Myocyte (in vitro differentiated cells): ENCODE measurements at places on chromosomes 5 and 9. TPM values are rescaled to one million over a fixed set of nuclear protein-coding genes. Genes with fewer than 3 reads are reported as not detected.

DNA sequence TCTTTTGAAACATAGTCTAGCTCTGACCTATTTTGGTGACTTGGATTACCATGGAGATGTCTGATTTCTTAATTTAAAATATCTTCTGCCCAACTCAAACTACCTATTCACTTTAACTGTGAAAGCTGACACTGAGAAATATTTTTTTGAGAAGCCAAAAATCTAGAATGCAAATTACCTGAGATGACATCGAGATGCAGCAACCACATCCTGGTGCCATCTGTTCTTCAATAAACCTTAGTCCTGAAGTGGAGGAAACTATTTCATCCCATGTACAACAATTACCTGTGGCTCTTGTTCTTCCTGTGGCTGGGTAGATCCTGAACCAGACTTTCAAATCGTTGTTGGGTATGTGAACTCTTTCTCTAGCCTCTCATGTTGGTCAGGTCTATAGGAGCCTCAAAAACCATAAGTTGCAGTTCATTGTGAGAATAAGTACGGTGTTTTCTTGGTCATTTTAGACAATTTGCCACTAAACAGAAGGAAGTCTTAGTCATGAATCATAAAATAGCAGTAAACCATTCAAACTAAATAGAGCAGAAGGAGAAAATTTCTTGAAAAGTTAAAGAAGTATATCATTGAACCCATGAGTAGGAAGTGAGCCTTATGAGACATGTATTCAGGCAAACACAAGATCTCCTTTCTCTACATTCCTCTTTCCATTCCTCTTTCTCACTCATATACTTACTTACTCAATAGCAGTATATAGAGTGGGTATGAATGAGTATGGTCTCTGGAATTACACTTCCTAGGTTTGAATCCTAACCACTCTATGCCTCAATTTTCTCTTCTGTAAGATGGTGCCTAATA is 176.0 kb downstream of the HMHB1 start:
- no peak for DNase-seq

OSMR gene
- total RNA-seq: 15.6 and 40.0 TPM in 2 replicates

DNA sequence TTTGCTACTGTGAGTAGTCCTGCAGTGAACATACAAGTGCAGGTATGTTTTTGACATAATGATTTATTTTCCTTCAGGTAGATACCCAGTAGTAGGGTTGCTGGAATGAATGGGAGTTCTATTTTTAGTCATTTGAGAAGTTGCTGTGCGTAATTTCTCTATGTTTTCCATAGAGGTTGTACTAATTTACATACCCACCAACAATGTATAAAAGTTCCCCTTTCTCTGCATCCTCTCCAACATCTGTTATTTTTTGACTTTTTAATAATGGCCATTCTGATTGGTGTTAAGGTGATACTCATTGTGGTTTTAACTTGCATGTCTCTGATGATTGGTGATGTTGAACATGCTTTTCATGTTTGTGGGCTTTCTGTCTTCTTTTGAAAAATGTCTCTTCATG is 64.7 kb upstream of the CTSL start:
- DNase-seq: no peak

DNA sequence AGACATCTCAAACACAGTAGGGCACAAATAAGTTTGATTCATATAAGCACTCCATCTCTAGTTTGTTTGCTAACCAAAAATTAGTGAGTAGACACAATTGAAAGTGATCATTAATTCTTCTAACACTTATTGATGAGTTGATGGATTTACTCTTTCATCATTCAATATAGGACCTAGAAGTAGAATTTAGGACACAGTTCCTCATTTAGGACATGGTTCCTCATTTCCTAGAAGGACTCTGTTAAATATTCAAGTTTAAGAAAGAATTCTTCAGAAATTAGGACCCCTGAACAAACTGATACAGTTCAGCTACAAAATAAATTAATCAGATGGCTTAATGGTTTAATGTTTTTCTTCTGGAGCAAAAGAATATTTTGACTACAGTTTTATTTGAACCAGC is 143.5 kb upstream of the PRR16 start:
- DNase-seq: no peak

TTF1 gene
- total RNA-seq: 10.1 and 15.7 TPM in 2 replicates

IFNA2 gene
- total RNA-seq: not detected in 2 replicates

LEAP2 gene
- 0.88 and 1.0 TPM in 2 replicates for total RNA-seq

- no peak for DNase-seq
These were observed 5.4 kb downstream of the IGIP start for GRCh38 chr5:140130949-140131733.

- no peak for DNase-seq
These were observed 99.0 kb downstream of the GAPVD1 start for GRCh38 chr9:125360601-125361000.

DNA sequence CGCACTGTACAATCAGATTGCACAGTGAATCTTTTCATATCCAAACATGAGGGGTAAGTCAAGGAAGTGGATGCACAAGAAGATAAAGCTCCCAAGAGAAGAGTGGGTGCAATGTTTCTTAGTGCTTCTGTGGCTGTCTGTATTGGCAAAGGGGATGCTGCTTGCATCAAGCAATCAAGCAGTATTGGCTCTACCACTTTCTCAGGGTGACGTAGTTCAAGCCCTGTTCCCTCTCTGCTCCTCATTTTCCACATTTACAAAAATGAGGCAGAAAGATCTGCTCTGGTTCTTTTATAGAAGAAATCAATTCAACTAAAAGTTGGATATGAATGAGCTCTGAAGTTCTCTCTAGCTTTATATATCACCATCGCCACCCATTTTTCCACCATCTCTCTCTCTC is 2.3 kb downstream of the TNFSF8 start:
- no peak for DNase-seq

DNA sequence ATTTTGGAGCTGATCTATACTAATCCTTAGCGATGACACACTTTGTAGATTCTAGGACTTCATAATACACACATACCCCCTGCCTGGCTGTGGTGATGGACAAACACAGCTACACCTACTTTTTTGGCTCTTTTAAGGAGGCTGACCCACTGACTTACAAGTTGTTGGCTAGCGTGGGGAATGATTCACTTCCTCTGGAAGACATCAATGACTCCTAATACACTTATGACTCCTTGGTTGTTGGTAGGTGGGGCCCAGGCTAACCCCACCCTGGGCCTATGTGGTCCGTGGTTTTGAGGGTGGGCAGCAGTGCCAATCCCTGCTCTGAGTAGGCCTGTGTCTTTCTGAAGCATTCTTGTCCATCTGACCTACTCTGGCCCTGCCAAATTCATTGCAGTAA is 144.4 kb downstream of the SLC12A2 start:
- DNase-seq: peak; percentile 90

- DNase-seq: peak; percentile 57
These were observed 153.5 kb upstream of the KIF2A start for GRCh38 chr5:62152394-62153087.

DNA sequence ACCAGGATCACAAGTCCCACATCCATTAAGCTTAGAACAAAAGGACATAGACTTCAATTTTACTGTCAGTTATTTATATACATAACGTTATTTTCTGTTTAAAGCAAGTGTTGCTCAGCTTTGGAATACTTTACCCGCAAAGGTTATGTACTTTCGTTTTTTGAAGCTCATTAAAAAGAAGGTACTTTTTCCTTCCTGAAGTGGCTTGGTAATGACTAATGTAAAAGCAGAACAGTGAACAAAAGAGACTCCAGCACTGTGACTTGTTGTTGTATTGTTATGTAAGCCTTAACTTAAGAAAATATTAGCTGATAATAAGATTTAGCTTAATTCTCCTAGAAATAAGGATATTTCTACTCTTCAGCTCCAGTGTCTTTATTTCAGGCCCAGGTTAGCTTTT is 97.3 kb upstream of the SLCO6A1 start:
- no peak for DNase-seq

DNA sequence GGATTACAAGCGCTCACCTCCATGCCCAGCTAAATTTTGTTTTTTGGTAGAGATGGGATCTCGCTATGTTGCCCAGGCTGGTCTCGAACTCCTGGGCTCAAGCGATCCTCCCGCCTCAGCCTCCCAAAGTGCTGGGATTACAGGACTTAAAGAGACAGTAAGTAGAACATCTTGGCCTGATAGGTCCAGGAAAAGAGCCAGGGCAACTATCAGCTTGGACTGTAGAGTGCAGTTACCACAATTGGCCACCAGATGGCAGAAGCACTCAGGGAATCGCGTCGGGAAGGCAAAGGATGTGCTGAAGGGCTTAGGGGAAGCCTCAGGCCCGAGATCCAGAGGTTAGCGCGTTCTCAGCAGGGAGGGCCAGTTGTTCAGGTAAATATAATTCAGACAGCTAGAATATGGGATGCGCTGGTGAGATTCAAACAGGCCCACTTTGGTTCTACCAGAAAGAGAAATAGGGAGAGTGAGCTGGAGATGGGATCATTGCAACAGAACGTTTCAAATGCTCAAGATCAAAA is 21.5 kb downstream of the C9orf57 start:
- DNase-seq: peak; percentile 82

NR5A1 gene
- not detected in 2 replicates for total RNA-seq

DNA sequence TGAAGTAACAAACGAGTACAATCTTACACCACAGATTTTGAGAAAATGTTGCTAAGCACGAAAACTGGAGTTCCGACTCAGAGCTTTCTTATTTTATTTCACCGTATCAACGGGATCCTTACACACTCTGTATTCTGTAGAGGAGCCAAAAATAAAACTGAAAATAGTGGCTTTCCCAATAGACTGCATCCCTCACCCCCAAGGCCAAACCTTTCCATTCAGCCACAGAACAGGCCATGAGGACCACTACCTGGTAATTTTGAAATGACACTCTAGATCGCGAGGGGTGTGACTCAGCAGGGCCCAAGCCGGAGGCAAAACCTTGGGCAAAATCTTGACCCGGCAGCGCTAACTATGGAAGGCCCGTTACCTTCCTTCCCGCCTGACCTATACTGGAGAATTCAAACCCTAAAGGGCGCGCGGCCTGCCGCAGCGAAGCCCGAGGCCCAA is 432 bp downstream of the HSPA9 start:
- no peak for DNase-seq

- DNase-seq: peak; percentile 36
These were observed 1.8 kb upstream of the PPARGC1B start for GRCh38 chr5:149728303-149728702.

DNA sequence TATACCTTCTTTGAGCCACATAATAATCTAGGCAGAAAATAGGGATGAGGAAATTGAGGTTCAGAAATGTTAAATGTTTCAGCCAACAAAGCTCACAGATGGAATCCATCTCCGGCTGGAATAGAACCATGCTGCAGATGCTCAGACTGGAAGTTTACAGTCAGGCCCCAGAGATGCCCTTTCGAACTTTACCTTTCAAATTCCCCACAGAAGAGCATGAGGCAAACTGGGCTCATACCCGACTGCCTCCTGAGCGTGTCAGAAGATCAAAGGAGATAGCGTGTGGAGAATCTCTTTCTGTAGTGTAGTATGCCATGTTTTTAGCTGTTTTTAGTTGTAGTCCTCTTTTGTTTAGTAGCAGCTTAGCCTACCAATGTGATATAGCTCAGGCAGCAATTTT is 72.0 kb upstream of the DAP start:
- DNase-seq: no peak

DNA sequence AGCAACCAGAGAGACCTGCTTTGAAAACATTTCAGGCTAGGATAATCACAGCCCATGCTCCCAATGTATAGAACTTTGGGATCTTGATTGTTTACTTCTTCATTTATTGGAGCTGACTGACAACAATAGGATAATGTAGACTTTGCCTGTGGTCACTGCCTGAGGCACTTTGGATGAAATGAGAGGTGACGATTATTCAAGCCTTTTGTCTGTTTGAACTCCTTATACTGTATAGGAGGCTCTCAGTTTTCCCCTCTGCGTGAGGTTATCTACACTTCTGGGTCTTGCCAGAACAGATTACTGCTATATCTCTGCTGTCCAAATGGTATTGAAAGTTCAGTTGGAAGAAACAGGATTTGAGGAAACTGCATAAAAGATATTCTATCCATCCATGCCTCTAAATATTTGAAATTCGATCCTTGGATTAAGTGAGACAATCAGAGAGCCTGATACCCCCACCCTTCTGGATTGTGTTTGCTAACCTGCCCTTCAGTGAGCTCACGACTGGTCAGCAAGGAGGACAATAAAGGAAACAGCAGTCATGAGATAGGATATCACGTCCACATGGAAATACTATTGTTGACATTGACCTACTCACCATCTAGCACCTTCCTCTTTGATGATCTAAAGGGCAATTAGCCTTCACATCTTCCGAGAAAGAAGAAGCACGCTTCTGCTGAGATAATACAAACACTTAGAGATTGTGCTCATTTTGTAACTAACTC is 98.1 kb downstream of the DOCK8 start:
- DNase-seq: no peak

GRCh38 chr5:88743231-88743834 is 139.7 kb downstream of the MEF2C start:
- DNase-seq: peak; percentile 56

GRCh38 chr9:107632661-107633060 is 143.1 kb upstream of the KLF4 start:
- DNase-seq: no peak

- DNase-seq: no peak
These were observed 75.9 kb downstream of the RAD23B start for GRCh38 chr9:107358986-107359385.

FBN2 gene
- 3.9 and 4.2 TPM in 2 replicates for total RNA-seq

- no peak for DNase-seq
These were observed 36.2 kb downstream of the BTNL8 start for GRCh38 chr5:180935203-180935602.
